ENCODE measurements at places on chromosomes 16 and 17. TPM values are rescaled to one million over a fixed set of nuclear protein-coding genes. Genes with fewer than 3 reads are reported as not detected.

DNA sequence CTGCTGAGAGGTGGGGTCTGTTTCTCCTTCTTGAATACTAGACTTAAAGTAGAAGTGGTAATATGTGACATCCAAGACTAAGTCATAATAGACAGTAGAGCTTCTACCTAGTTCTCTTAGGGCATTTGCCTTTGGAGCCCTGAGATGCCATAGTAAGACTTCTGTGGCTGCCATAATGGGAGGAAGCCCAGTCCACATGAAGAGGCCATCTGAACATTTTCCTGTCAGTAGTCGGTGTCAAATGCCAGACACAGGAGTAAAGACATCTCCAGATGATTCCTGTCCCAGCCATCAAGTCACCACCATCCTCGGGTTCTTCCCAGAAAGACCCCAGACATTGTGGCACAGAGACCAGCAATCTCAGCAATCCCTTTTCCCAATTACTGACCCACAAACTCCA lies 58.1 kb upstream of the IRX6 start:
- DNase-seq = no peak

GRCh38 chr16:88558457-88559442 lies 11.5 kb upstream of the ZC3H18 start:
- DNase-seq = no peak

Gene DNAH2
- polyA plus RNA-seq = 0.32 TPM

DNA sequence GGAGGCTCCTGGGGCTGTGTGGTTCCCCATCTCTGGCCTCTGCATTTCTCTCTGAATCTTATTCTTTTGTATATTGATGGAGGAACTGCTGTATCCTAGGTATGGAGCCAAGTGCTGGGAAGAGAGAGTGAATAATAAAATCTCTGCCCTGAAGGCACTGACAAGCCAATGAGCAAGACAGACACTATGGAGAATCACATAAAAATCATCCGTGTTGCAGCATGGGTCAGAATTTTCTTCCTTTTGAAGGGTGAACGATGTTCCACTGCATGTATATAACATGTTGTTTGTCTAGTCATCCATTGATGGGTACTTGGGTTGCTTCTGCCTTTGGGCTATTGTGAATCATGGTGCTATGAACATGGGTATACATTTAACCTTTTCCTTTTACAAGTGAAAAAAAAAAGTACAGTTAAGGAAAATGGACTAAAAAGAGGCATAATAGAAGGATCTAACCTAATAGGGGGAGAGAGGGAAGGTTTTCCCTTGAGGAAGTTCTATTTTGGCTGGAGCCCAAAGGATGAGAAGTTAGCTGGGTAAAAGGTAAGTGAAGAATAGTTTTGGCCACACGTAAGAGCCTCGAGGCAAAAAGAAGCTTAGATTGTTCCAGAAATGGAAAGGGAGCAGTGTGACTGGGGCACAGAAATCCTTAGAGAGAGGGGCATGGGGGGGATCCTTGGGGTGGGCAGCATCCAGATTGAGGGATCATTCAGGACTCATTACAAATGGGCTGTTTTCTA lies 32.3 kb upstream of the GNA13 start:
- DNase-seq = no peak

DNA sequence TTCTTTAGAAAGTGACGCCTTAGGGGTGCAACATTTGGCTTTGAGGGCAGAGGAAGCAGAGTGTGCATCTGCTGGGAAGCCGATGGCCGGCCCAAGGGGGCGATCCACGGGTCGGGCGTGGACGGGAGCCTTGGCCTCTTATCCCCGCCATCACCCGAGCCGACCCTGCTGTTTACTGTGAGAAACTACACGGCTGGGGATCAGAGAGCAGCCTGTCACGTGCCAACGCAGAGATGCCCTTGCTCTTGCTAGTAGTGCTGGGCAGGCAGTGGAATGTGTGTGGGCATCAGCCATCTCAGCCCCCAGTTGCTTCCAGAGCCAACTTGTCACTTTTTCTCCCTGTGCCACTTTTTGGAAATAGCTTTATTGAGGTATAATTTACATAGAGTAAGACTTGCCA lies 26.7 kb upstream of the ITGB4 start:
- no peak for DNase-seq

DNA sequence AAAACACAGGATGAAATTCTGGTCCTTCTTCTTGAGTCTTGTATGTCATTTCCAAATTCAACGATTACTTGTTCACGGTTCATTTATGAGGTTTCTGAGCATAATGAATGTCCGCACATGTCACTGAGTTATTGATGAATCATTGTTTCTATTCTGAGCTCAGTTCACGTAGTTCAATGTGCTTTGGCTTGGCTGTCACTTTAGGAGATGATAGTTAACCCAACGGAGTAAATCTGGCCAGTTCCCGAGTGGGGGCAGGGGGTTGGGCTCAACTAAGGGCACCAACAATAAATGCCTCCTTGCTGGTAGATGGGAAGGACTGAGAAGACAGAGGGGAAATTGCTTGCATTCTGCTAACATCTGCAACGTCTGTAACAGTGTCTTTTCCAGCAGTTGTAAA lies 239.4 kb upstream of the HSBP1 start:
- DNase-seq = no peak

- no peak for DNase-seq
Observed at GRCh38 chr17:51185763-51186332, 19.6 kb downstream of the NME2 start.

GRCh38 chr16:29775742-29776408 lies 2.2 kb upstream of the ZG16 start:
- no peak for DNase-seq

GRCh38 chr17:32302860-32303649 lies 37.4 kb downstream of the RHBDL3 start:
- DNase-seq = no peak

Gene CCL8
- 0.21 TPM for polyA plus RNA-seq

- DNase-seq = no peak
Observed at GRCh38 chr17:48439875-48440505, 10.0 kb upstream of the SKAP1 start.

Gene KRT38
- polyA plus RNA-seq = not detected

- DNase-seq = no peak
Observed at GRCh38 chr17:28938552-28938951, 12.8 kb downstream of the PHF12 start.

- DNase-seq = no peak
Observed at GRCh38 chr16:82580298-82580890, 46.4 kb upstream of the CDH13 start.

GRCh38 chr16:79169239-79169638 lies 431.3 kb downstream of the MAF start:
- no peak for DNase-seq

Gene HBA2
- polyA plus RNA-seq = 776 TPM

- no peak for DNase-seq
Observed at GRCh38 chr17:13594310-13594709, 7.4 kb downstream of the HS3ST3A1 start.

GRCh38 chr16:50300942-50301625 lies 34.7 kb downstream of the ADCY7 start:
- DNase-seq = no peak

Gene KRTAP4-4
- not detected for polyA plus RNA-seq

- peak; percentile 72 for DNase-seq
Observed at GRCh38 chr16:85688586-85689284, at the start of gene GINS2. TSS of gene GINS2 (minus strand) at chr16:85688954. CDS start at chr16:85688898, 56 bp downstream.

- no peak for DNase-seq
Observed at GRCh38 chr16:57239107-57239506, 6.0 kb upstream of the ARL2BP start.

DNA sequence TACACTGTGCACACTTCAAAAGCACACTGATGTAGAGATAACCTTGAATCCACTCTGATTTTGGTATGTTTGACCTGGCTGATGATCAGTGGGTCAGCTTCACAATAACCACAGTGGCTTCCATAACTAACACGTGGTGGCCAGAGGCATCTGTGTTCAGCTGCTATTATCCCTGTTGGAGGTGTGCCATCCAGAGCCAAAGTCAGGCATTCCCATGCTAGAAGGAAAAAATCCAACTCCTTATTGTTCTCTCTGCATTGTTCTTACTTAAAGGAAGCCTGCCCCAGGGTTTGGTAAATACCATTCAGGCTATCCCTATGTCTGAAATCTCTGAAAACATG lies 127.3 kb upstream of the MON1B start:
- DNase-seq = no peak

Gene HBZ
- polyA plus RNA-seq = 2.5 TPM

Gene HSF5
- polyA plus RNA-seq = 0.49 TPM

- DNase-seq = no peak
Observed at GRCh38 chr17:40854175-40854814, 12.7 kb downstream of the KRT12 start.

Gene PHOSPHO1
- polyA plus RNA-seq = 2.8 TPM

DNA sequence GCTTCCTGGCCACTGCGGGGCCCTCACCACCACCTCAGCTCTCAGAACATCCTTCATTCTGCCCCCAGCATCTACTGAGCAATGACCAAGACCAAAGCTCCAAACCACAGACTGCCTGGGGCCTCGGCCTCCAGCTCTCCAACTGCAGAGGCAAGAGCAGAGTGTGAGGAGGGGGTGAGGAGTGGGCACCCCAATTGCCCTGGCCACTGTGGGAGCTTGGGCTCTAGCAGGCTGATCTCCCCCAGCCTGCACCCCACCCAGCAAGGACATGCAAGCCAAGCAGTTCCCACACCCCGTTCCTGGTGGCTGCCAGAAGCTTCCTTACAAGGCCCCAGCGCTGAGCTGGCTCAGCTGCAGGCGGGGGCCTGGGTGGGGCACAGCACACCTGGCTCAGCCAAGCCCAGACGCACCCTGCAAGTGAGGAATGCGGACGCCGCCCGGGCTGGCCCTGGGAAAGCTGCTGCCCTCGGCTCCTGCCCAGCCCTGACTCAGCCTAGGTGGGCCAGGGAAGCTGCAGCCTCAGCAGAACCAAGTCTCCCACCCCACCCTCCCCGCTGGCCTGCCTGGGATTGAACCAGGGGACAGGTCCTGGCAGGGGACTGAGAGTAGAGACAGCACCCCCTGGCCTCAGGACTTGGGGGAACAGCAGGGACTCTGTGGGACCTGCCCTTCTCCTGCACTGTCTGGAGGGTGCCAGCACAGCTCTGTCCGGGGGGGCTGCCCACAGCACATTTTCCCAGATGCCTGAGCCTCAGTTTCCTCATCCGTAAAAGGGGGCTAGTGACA lies 29.7 kb upstream of the KRT17 start:
- DNase-seq = no peak

DNA sequence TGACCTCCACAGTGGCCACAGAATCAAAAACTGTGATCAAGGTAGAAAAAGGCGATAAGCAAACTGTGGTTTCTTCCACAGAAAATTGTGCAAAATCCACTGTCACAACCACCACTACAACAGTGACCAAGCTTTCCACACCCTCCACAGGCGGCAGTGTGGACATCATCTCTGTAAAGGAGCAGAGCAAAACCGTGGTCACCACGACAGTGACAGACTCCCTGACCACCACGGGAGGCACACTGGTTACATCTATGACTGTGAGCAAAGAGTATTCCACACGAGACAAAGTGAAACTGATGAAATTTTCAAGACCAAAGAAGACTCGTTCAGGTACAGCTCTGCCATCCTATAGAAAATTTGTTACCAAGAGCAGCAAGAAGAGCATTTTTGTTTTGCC lies 83.6 kb downstream of the C17orf58 start:
- DNase-seq = no peak

DNA sequence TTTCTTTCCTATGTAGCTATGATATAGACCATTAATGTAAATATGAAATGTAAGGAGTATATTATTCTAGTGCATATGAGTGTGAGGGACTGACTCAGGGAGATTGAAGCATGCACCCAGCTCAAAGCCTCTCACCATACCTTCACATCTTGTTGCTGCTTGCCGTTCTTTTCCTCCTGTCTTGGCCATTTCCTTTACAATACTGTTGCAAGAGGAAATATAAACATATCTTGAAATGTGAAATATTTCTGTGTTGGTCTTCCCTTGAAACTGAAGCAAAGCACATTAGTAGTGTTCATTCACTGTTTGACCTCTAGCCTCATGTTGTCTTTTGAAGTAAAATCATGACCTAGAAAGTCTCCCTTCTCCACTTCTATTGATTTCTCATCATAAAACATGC lies 46.6 kb downstream of the PHKB start:
- no peak for DNase-seq

Gene CMTM2
- polyA plus RNA-seq = not detected

- DNase-seq = no peak
Observed at GRCh38 chr17:43351691-43352090, 47.1 kb upstream of the ARL4D start.

DNA sequence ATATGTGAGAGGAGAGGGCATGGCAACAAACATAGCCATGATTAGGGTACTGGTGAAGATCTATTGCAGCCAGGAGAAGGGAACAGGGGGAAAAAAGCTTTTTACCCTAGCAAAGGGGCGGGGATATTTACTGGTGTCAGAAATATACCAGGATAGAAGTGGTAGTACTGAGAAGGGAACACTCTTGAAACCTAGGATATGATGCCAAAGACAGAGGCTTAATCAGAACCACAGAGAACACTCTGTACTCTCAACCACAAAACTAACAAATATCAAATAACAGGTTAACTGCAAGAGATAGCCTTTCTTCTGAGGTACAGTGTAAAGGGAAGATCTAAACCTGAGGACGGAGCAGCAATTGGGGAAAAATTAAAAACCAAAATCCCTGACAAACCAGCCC lies 112.2 kb downstream of the KIF2B start:
- no peak for DNase-seq

Gene TMEM97
- 53.2 TPM for polyA plus RNA-seq

GRCh38 chr16:2992383-2993081 lies 12.3 kb upstream of the PKMYT1 start:
- no peak for DNase-seq

Gene KRT40
- not detected for polyA plus RNA-seq

DNA sequence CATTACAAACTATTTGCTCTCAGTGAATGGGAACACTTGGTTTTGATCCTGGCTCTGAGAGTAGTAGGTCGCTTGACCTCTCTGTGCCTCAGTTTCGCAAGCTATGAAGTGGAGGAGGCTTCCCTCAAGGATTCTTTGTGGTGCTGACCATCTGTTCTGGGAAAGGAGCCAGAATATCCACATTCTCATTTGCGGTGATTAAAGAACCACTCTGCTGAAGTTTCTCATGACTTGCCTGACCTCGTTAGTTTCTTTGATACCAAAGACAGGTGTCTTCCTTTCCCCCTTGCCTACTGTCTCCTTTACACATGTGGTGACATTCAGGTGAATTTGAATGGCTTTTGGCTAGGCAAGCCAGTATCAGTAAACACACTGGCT lies 116.0 kb downstream of the SNX29 start:
- DNase-seq = no peak

Gene SCO1
- 39.6 TPM for polyA plus RNA-seq
